CD4-positive, alpha-beta T cell (primary cell): ENCODE measurements at places on chromosomes 13 and 19.

- DNase-seq, result no peak
These were observed 4.3 kb downstream of the CEBPG start for GRCh38 chr19:33377586-33378475.

GRCh38 chr13:38483623-38484022 is 134.0 kb downstream of the UFM1 start:
- no peak for DNase-seq

GRCh38 chr19:47247308-47247990 is 8.9 kb upstream of the CCDC9 start:
- peak; percentile 73 for DNase-seq

GRCh38 chr13:80873589-80873988 is 532.7 kb upstream of the SPRY2 start:
- DNase-seq, result peak; percentile 26

GRCh38 chr13:109204657-109205056 is 575.2 kb downstream of the MYO16 start:
- DNase-seq, result no peak

DNA sequence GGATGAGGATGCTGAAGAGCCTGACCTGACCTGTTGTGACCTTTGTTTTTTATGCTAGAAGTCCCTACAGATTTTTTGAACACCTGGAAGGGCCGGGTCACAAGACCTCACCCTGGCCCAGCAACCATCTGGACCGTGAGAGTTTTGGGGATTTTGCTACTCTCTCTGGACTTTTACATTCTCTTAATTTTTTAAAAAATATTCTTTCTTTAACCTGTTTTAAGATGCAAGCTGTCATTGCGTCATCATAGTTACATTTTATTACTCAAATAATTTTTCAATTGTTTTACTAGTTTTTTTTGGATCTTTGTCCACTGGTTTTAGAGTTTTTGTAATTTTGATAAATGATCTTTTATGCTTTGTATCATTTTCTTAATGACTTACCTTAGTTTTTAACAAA is 7.5 kb downstream of the DKKL1 start:
- no peak for DNase-seq

- no peak for DNase-seq
These were observed 68.5 kb downstream of the FLT1 start for GRCh38 chr13:28426381-28426780.

DNA sequence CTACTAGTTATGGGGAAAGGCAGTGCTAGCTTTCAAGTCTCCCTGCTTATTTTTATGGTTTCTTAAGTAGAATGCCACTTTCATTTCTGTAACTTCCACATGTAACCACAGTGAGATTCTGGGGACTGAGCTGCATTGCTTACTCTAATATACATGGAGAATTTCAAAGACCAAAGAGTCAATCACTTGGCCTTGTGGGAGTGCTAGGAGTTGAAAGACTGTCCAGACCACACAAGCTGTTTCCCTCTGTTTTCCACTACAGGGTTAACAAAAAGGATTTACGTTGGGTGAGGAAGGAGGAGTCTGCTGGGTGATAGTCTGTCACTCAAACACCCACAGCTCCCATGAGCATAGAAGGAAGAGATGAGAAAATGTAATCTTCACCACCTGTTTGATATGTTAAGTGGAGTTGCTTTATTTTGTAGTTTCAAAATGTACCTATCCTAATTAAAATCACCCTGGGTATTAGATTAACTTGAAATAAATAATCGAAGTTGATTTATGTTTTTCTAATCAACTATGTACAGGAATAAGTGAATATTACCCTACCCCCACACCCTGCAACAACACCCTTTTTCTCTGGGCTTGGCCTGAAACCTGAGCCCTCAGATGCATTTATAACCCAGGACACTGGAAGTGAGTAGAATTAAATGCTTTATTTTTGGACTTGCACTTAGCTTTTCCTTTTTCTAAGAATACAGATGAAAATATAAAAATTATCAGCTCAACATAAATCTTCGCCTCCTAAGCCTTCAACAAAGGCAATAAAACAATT is 225.8 kb upstream of the SLC10A2 start:
- no peak for DNase-seq

- DNase-seq, result no peak
These were observed 107.2 kb downstream of the CACNA1A start for GRCh38 chr19:13398780-13399726.

- DNase-seq, result no peak
These were observed 39.9 kb downstream of the MTMR6 start for GRCh38 chr13:25247360-25247759.

DNA sequence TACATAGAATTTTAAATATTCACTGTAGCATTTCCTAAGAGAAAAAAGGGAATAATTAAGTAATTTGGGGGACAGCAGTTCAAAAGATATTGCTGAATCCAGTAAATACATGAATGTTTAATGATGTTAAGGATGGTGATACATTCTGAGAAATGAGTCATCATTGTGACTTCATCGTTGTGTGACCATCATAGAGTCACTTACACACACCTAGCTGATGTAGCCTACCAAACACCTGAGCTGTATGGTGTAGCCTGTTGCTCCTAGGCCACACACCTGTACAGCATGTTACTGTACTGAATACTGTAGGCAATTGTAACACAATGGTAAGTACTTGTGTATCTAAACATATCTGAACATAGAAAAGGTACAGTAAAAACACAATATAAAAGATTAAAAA is 34.8 kb downstream of the ATP7B start:
- no peak for DNase-seq

GRCh38 chr19:46737298-46737654 is 8.6 kb upstream of the FKRP start:
- no peak for DNase-seq

GRCh38 chr13:113427562-113428468 is 25.5 kb downstream of the ADPRHL1 start:
- DNase-seq, result no peak

DNA sequence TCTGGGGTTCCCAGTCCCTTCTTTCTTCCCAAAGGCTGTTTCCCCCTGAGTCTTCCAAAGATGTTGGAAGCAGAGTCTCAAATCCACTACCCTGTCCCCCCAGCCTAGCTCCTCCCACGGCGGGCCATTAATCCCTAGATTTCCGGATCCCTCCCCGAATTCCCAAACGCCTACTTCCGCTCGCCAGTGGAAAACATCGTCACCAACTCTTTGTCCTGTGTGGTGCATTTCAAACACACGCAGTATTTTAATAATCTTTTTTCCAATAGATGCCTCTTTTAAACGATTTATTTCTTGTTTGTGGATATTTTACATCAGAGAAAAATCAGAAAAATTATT is 610 bp downstream of the ZNF791 start:
- DNase-seq, result no peak

GRCh38 chr13:32124743-32125142 is 93.2 kb downstream of the FRY start:
- DNase-seq, result no peak

DNA sequence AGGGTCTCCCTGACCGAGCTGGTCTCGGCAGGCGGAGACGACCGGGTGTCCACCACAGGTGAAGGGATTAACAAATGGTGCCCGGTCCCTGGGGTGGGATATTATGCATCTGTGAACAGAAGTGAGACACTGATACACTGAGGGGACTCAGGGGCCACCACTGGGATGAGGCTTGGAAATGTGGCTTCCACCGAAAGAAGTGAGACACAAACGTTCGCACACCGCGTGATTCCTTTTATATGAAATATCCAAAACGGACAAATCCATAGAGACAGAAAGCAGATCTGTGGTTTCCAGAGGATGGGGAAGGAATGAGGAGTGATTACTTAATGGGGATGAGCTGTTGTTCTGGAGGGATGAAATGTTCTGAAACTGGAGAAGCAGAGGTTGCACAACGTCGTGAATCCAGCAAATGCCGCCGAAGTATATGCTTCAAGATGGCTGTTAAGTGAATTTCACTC is 47.5 kb downstream of the C13orf46 start:
- no peak for DNase-seq

DNA sequence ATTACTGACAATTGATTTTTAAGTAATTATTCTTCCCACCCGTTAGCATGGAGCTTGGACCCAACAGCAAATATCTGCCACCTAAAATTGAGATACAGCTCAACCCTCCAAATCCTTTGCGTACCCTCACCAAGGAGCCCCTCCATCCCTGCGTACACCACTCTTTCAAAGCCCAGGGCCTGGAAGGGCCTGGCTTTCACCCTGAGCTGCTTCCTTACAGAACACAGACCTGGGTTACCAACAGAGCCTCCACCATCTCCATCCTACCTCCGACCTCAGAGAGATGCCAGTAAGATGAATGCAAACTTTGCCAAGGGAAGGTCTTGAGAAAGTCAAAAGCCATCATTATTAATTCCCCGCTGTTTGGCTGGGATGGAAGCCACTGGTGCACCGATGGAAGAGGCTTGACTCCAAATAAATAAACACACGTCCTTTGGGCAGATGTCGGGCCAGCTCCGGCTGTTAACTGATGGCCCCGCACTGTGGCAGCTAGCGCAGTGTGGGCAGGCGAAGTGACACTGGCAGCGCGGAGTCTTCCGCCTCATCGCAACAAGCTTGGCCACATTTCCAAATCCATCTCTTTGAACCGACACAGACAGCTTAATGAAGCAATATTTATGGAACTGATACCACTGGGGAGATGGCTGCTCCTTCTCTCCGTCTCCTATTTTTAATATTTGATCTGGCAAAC is 150.2 kb upstream of the VSTM2B start:
- DNase-seq, result no peak

DNA sequence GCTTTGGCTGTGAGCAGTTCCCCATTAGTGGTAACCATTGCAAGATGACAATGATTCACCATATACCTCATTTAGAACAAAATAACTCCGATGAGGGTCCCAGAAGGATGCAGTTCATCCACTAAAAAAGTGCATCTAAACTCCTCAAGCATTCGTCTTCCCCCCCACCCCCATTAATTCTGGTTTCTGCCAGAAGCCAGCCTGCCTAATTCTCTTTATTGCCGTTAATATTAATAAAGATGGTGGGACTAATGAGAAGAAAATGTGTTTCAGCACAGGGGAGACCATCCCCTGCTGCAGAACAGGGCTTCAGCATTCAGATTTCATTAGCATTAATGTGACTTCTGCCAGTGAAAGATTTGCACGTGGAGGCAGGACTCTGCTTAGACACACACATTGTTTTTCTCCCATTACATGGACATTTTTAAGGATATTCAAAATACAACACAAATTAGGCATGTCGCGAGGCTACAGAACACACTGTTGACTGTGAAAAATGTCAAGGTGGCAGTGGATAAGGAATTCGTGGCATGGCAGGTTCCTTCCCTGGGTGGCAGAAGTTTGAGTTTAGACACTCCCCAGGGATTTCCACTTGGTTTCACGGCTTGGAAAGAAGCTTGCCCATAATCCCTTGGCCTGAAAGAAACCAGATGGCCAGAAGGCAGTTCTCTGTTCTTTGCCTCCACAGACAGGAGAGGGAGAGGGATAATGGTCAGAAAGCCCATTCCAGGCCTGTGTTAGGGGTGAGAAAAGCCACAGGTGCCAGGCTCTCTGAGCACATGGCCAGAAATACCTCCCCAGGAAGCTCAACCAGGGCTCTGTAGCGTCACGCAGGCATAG is 236.5 kb downstream of the FOXO1 start:
- no peak for DNase-seq

GRCh38 chr13:105047676-105048295 is 1487.7 kb downstream of the EFNB2 start:
- no peak for DNase-seq

- DNase-seq, result no peak
These were observed 23.4 kb downstream of the DGKH start for GRCh38 chr13:42071672-42072419.

- peak; percentile 62 for DNase-seq
These were observed 9.3 kb downstream of the MPND start for GRCh38 chr19:4352701-4353121.

DNA sequence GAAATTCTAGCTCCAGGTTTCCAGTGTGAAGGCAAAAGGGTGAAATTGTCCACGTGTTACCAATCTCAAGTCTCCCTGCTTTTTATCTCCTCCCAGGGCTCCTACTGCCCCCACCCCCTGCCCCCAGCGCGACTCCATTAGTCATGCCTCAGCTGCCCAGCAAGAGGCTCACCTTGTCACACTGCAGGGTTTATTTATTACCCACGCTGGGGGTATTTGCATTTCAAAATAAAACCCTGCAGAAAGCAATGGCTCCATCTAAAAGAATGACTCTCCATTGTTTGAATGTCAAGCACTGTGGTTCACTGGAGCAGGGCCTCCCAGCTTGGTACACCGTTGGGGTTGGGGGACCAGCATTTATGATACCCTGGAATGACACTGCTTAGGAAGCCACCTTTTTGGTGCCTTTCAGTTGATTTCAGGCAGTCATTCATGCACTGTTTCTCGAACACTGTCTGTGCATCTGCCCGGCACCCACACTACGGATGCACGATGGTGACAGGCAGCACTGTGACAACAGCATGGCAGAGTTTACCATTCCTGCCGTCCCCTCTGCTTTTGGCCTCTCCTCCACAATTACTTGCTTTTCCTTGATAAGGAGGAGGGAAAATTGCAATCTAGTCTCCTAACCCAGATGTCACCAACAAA is 9.9 kb upstream of the POP4 start:
- no peak for DNase-seq
